ENCODE measurements at places on chromosomes 5 and 9.

DNA sequence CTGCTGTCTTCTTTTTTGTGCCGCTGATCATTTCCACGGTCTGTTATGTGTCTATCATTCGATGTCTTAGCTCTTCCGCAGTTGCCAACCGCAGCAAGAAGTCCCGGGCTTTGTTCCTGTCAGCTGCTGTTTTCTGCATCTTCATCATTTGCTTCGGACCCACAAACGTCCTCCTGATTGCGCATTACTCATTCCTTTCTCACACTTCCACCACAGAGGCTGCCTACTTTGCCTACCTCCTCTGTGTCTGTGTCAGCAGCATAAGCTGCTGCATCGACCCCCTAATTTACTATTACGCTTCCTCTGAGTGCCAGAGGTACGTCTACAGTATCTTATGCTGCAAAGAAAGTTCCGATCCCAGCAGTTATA is 17.1 kb downstream of the F2R start:
- no peak for DNase-seq

DNA sequence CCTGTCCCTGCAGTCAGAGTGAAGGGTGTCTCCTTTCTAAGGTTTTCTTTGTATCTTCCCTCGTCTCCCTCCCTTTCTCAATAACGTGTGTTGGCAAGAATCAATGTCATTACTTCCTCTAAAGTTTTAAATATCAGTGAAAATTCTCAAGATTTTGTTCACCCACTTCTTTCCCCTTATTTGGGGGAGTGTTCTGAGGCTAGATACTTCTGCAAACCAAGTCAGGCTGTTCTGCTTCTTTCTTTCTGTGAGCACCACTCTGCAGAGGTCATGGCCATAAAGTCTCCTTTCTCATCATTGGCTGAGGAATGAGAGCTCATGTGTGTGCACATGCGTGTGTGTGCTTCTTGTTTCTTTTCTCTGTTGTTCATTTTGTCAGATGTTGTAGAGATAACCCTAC is 26.6 kb upstream of the SPATA31C2 start:
- DNase-seq: no peak

GRCh38 chr5:161535762-161536161 is 10.8 kb downstream of the GABRB2 start:
- no peak for DNase-seq

- DNase-seq: no peak
Observed at GRCh38 chr9:110142868-110143481, 65.0 kb downstream of the C9orf152 start.

GRCh38 chr9:8651846-8652215 is 852.3 kb upstream of the DMAC1 start:
- DNase-seq: no peak

DNA sequence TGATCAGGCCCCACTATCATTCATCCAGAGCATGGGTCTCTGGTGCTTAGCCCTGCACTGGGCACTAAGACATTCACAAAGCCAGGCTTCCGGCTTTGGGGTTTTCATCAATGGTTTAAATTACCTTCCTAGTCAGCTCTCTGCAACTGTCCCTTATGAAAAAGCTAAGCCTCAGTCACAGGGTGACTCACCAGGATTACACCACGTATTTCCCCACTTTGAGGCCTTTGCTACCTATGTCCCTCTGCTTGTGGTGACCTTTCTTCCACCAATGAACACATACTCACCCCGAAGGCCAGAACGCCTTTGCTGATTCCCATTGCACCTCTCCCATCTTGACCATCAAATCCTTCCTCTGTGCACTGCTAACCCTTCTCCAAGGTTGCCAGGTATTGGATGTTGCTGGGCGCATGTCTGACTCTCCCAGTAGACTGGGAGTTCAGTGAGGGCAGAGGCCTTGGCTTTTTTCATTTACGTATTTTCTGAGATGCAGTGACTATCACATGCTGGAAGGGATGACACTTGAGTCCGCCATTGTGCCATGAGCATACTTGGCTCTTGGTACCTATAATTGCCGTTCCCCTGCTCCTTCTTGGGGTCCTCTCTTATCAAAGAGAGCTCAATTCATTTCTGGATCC is 58.7 kb upstream of the TNFSF8 start:
- no peak for DNase-seq

GRCh38 chr5:165630261-165630778 is 2124.9 kb downstream of the MAT2B start:
- no peak for DNase-seq

DNA sequence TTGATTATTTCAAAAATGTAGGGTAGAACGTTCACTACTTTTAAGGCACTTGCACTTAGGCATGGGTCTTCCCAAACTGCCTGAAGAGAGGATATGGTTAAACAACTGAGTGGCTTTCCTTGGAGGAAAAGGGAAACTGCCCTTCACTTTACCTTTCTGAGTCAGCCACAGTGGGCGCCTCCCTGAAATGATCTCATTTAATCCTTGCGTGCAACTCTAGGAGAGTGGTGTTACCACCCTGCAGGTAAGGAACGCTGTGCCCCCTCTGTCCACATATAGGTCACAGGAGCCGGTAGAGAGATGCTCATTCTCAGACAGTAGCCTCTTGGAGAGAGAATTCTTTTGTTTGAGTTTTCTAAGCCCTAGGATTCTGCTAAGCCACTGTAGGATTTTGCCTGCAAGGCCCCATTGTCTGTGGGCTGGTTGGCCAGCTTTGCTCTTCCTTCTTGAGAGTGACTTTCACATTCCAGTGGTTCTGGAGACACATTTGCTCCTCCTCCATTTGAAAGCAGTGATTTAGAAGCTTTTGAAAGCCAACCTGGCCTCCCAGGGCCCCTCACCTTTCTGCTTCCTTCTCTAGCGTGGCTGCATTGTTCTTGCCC is 110.3 kb upstream of the CTSL start:
- DNase-seq: no peak

DNA sequence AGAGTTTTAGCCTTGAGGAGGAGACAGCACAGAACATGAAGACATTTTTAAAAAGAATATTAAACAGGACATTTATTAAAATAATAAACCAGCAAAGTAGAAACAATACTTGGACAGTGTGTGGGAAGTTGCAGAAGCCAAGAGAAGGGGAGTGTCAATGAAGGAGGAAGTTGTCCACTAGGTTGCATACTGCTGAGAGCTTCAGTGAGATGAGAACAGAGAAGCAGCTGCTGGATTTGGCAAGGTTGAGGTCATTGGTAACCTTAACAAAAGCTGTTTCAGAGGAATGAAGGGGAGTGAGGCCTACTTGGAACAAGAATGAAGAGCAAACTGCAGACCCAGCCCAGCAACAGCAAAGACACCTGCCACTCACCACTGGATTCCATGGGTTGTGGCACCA is 11.4 kb downstream of the BHMT start:
- DNase-seq: no peak

DNA sequence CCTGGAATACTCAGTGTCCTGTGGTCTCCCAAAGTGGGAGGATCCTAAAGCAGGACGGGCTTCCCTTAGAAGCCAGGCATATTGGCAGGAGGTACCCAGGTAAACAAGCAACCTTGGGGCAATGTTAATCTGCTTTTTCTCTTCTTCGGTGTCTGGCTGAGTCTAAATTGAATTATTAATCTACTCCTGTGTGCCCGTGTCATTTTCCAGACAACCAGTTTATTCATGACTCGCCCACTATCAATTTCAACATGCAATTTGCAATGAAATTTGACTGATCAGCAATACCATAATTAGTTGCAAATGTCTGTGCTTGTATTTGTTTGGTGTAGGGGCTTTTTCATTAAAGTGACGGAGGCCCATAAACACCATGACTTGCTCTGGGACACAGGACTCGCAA is 32.9 kb upstream of the JADE2 start:
- DNase-seq: no peak

GRCh38 chr5:14182761-14183160 is 39.6 kb downstream of the TRIO start:
- no peak for DNase-seq

GRCh38 chr9:135122316-135122715 is 34.8 kb downstream of the OLFM1 start:
- DNase-seq: no peak

- no peak for DNase-seq
Observed at GRCh38 chr5:112385969-112386368, 33.1 kb downstream of the EPB41L4A start.

DNA sequence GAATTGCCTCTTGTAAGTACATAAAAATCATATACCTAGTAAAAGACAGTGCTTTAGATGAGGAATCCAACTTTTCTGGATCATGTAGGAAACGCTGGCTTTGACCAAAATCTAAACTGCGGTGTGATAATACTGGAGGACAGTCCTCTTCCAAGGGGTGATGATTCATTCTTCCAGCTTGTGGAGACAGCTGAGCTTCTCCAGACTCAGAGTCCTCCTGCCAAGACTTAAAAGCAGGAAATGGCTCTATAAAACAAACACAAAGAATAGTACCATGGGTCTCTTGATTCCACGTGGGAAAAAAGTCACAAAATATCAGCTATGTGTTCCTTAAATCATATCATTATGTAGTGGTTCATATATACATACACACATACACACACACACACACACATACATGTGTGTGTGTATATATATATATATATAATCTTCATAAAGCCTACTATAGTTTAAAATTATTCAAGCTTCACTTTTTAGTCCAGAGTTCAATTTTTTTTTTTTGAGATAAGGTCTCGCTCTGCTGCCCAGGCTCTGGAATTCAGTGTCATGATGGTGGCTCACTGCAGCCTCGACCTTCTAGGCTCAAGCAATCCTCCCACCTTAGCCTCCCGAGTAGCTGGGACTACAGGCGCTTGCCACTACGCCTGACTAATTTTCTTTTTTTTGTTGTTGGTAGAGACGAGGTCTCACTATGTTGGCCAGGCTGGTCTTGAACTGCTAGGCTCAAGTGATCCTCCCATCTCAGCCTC is 65.0 kb downstream of the PKD2L2 start:
- DNase-seq: no peak

DNA sequence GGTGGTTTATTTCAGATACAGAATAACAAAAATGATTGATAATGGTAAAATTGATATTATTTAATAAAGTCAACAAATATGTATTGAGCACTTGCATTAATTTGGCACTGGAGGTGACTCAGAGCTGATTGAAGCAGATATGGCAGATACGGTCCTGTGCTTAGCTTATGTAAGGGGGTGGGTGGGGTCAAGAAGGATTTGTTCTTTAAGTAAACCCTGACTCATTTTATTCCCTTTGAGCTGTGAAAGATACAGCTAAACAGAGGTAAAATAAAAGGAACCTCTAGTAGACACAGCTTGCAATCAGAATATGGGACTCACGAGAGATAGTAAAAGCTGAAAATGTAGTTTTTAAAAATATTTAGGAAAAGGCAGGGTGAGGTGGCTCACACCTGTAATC is 201.3 kb upstream of the CLINT1 start:
- no peak for DNase-seq

GRCh38 chr5:96173366-96173765 is 211.7 kb upstream of the ELL2 start:
- no peak for DNase-seq

GRCh38 chr5:73823508-73823925 is 197.5 kb downstream of the ARHGEF28 start:
- DNase-seq: no peak

DNA sequence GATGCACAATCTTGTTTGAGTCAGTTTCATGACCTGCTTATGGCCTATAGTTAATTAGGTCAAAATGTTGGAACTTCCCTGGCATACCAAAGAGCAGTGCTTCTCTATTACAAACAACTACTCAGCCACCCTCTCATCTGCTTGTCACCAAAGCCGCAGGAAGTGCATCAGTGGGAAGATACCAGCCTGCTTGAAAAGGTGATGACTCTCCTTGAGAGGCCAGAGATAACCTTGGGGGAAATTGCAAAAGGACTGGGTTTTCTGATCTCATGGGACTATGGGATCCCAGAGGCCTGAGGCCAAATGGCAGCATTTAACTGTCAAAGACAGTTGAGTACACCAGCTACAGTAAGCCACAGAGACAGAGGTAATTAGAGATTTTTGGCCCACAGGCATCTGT is 69.9 kb downstream of the C9orf57 start:
- no peak for DNase-seq

DNA sequence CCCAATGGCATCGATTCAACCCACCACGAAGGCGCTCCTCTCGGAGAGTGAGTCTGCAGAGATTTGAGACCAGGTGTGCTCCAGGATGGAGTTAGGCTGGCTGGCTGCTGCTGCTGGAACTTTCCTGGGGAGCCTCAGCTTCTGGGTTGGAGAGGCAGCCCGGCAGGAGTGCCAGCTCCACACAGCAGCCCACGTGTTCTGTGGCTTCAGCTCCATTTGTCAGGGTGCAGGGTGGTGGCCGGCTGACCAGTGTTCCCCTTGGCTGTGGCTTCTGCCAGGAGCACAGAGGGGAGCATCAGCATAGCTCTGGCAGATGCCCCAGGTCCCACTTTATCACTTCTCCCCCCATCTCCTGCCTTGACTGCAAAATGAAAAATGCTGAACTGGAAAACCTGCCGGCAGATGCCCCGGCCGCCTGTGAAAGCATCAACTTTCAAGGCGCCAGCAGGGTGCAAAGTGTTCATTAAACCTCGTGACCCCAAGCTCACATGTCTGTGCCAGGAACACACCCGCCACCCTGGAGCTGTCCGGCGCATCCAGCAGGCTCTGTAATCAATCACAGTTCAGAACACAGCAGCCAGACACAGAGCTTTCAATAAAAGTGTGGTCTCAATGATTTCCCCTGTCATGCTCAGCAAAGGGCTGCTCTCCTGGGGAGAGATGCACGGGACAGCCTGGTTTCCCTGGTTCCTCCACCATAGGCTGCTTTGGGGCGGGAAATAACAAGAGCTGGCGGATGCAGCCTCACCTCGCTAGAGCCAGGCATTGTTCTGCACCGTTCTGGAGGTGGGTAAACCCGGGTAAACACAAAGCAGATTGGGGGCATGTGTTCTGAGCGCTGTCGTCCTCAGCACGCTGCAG is 53.2 kb downstream of the TRIP13 start:
- DNase-seq: no peak

- no peak for DNase-seq
Observed at GRCh38 chr5:17801595-17801994, 167.3 kb downstream of the TAF11L14 start.

GRCh38 chr9:15513335-15513734 is 2.6 kb upstream of the PSIP1 start:
- DNase-seq: no peak

GRCh38 chr5:3943859-3944258 is 348.2 kb downstream of the IRX1 start:
- DNase-seq: no peak

DNA sequence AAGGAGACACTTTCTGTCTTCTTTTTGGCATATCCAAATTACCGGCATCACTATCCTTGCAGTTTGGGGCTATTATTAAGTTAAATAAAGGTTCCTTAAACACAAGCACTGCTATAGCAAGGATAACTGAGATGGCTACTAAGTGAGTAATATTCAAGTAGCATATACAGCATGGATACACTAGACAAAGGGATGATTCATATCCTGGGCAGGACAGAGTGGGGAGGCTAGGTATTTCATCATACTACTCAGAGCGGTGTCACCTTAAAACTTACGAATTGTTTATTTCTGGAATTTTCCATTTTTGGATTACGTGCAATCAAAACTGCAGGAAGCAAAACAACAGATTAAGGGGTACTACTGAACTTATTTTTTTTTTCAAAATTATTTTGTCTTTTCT is 54.1 kb downstream of the FER start:
- no peak for DNase-seq

DNA sequence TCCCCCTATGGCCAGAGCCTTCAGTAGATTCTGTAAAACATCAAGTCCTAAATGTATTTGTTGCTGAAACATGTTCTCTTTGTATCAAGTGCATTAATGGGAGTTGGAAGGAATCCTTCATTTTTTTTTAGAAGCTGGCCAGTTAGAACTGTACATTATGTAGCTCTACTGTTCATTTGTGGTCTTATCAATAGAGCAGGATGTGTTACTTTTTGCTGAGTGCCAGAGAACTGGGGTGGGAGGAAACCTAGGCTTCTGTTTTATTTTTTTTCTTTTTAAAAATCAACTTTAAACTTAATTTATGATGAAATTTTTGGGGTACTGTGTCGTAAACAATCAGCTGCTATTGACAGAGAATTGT is 5.1 kb downstream of the PIP5K1B start:
- no peak for DNase-seq
